ENCODE measurements at places on chromosomes 11 and 22.
A peak's percentile ranks its signal among the peaks of the same experiment; 100 is the strongest.

- no peak for DNase-seq
These were observed 3.6 kb downstream of the SMDT1 start for GRCh38 chr22:42083119-42083518.

DNA sequence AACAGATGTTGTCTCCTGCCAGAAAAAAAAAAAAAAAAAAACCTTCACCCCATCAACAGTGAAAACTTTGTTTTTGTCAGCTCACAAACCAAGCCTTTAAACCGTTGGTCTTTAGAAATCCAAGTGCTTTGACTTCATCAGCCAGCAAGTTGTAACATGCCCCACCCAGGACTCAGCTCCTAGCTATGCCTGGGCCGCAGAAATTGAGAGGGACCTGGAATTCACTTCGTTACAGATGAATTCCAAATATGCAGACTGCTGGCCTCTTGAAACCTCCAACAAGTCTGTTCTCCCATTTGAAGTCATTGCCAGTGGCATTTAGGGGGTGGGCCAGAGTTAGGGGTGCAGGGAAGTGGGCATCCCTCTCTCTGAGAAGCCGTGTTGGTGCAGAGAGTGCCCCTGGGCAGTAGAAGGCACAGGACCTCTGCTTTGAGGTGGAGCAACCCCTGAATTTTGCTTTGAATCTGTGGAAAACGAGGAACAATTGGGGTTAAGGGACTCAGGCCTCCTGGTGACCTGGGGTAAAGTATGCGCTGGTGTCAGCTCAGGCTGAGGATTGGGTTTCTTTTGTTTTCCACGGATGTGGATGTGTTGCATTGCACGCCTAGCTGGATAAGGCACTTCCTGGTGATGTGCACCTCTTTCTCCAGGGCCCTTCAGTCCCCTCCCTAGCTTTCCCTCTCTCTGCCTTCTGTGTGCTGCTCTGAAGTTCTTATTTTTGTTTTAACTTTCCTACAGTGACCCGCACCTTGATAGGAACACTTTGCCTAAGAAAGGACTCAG, 109.5 kb downstream of the DBX1 start:
- no peak for DNase-seq

- DNase-seq: no peak
These were observed 156.8 kb downstream of the MYO18B start for GRCh38 chr22:25898707-25899365.

GRCh38 chr11:31106326-31106725, 263.2 kb downstream of the DCDC1 start:
- DNase-seq: no peak

GRCh38 chr22:22928666-22929380, 41.2 kb downstream of the IGLL5 start:
- no peak for DNase-seq

- no peak for DNase-seq
These were observed 6.4 kb downstream of the MMP12 start for GRCh38 chr11:102868339-102868738.

DNA sequence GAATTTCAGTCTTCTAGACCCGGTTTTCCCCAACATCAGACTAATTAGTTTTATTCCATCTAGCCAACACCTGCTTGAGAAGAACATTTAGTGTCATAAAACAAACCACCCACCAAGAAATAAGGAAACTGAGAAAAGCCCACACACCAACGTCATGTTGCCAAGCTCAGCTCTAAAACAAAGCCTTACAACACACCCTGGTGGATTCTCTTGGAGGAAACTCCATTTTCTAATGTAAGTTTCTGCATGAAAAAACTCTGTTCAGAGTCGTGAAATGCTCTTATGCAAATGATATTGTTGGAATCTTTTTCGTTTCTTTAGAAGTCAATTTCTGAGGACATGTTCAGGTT, 105.0 kb upstream of the RAG2 start:
- no peak for DNase-seq

GRCh38 chr22:32533265-32534111, 58.9 kb downstream of the FBXO7 start:
- DNase-seq: no peak

- DNase-seq: no peak
These were observed 18.6 kb downstream of the CWC15 start for GRCh38 chr11:94954753-94955152.

DNA sequence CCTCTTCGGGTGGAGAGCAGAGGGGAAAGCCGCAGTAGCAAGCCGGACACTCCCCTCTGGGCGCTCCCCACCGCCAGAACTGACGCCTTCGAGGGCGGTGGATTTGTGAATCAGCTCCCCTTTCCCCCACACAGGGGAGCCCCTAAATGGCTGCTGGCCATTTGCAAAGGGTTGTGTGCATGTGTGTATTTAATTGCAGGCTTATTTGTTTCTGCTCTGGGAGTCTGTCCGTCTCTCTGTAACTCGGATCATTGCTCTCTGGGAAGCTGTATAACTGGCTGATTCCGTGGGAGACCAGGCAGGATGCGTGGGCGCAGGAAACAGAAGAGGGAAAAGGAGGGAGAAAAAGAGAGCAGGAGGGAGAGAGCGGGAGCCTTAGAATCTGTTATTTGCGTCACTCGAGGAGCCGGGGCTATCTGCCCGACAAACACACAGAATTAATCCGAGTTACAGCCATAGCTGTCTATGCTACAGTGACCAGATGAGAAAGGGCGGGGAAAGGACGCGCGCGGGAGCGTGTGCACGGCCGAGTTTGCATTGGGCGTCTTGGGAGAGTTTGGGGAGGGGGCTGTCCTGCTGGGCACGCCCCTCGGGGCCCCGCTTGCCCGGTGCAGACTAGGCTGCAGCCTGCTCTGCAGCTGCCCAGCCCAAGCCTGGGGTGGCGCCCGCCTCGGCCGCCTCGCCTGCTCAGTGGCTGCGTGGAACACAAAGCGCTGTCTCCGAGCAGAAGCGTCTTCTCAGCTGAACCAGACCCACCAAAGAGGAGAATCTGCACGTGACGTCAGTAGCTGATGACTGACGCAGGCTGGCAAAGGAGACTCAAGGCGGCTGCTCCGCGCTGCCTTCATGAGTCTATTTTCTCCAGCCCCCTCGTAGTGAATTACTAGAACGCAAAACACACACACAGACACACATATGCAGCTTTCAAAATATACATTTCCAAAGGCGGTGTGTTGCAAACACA, 105.3 kb upstream of the HSD17B12 start:
- DNase-seq: no peak

DNA sequence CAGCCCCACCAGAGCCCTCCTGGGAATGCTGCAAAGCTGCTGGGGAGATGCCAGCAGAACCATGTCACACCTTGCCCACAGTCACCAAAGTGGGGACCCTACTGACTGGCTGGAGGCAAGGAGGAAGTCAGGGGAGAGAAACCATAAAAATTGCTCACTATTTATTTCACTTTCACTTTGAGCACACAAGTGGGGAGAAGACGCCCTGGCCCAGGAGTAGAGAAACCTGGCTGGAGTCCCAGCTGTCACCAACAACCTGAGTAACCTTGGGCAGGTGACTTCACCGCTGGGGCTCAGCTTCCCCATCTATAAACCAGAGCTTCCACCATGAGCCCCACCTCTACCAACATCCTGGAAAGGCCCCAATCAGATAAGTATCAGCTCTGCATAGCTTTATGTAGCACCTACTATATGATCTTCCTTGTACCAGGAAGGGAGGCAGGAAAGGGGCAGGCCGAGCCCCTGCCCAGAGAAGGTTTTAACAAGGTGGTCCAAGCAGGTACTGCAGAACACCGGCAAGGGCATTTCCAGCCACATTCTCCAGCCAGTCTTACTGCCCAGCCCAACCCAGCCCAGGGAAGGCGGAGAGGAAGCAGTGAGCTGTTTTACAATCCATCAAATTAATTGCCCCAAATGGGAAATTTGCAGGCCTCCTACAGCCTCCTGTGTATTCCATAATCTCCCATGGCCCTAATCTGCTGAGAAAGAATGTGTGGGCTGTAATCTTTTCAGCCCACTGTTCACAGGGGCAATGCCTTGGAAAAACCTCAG, 27.6 kb downstream of the PLEKHA7 start:
- DNase-seq: no peak

GRCh38 chr11:78940500-78941225, 366.0 kb upstream of the NARS2 start:
- DNase-seq: no peak

DNA sequence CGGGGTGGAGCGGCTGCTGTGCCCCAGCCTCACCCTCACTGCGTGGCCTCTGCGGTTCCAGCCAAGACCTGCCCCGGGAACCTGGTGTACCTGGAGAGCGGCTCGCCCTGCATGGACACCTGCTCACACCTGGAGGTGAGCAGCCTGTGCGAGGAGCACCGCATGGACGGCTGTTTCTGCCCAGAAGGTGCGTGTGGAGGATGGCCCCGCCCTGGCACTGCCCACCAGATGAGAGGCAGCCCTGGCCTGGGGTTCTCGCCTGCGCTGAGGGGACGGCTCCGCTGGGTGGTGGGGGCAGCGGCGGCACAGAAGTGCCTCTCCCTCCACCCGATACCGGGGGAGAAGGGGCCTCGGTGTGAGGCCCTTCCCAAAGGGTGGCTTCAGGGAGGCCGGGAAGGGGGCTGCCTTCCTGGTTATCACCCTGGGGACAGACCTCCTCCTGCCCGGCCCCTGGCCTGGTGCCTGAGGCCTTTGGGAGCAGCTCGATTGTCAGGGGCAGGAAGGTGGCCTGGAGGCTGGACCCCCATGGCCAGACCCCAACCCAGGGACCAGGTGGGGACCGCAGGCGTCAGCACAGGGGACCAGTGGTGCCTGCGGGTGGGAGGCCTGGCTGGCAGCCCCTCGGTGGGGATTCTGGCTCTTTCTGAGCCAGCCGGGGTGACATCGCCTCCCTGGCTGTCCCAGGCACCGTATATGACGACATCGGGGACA, 7.1 kb downstream of the MUC2 start:
- peak; percentile 36 for DNase-seq

DNA sequence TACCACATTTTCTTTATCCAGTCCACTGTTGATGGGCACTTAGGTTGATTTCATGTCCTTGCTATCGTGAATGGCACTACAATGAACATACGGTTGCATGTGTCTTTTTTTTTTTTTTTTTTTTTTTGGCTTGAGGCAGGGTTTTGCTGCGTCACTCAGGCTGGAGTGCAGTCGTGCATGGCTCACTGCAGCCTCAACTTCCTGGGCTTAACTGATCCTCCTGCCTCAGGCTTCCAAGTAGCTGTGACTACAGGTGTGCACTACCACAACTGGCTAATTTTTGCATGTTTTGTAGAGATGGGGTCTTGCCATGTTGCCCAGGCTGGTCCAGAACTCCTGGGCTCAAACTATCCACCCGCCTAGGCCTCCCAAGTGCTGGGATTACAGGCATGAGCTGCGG, 1.5 kb upstream of the CCDC90B start:
- no peak for DNase-seq

DNA sequence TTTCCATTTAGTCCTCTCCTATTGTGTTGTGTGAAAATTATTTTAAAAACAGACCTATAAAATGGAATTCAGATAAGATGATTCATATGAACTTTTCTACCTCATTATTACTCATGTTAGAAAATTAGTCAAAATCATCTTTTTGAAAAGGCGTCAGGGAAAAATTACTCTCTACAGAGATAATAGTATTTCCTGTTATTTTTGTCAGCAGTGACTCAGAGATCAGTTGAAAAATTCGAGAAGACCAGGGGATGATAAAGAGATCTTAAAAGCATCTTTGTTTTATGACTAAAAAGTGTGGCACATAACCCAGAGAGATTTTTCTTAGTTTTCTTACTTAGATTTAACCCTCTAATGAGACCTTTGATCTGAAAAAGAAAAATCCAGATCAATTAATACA, 157.9 kb upstream of the CARD18 start:
- no peak for DNase-seq

GRCh38 chr11:3036419-3036818, 20.8 kb downstream of the CARS1 start:
- no peak for DNase-seq

DNA sequence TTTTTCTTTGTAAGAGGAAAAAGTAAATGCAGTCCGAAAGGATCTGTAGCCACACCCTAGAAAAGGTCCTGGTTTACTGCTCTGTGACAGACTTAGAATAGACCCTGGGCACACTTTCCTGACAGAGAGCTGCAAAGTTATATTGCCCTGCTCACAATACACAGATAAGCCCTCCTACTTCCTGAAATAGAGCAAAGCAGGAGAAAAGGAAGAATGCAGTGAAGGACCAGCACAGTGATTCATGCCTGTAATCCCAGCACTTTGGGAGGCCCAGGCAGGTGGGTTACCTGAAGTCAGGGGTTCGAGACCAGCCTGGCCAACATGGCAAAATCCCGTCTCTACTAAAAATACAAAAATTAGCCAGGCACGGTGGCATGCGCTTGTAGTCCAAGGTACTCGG, 2.2 kb downstream of the CYB561A3 start:
- no peak for DNase-seq

DNA sequence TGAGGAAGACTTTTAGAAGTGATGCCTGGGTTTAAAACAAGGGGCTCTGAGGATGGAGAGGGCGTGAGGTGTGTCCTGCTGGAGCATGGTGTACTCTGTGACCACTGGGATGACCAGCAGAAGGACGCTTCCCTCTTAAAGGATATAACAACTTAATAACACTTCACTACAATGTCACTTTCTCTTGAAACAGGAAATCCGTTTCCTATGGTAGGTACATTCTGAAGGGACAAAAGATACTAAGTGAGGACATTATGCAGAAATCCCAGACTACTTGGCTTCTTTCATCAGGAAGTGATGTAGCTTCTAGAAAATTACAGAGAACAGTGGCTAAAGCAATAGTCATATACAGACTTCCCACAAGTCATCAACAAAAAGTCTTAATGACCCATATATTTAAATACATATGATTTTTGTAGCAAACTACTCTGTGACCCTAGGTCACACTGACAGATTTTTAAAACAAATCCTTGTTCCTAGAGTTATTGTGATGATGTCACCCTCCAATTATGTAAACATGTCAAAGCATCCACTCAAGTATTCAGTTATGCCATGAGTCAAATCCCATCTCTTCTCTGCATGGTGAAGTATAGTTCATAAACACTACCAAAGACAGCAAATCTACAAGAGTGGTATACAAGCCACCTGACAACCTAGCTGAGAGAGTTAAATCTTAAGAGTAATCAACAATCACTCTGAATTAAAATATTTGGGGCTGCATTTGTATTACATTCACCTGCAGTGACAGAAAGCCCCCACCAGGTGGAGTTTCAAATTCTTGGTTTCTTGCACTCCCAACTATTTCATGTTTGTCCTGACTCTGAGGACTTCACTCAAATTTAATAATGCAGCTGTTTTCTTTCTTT, 32.8 kb downstream of the PITPNB start:
- DNase-seq: no peak

DNA sequence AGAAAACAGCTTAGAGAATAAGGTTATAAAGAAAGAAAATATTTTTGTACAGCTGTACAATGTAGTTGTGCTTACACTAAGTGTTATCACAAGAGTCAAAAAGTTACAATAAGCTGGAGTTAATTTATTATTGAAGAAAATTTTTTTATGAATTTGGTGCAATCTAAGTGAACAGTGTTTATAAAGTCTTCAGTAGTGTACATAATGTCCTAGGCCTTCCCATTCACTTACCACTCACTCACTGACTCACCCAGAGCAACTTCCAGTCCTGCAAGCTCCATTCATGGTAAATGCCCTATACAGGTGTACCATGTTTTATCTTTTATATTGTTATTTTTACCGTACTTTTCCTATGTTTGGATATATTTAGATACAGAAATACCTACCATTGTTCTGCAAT, 34.7 kb downstream of the GDPD4 start:
- DNase-seq: no peak

GRCh38 chr22:36177160-36177559, 16.6 kb upstream of the APOL3 start:
- no peak for DNase-seq

- no peak for DNase-seq
These were observed 30.9 kb downstream of the SLC36A4 start for GRCh38 chr11:93166862-93167261.

- no peak for DNase-seq
These were observed 27.3 kb downstream of the SYT7 start for GRCh38 chr11:61553373-61554171.

All from mesothelial cell of epicardium (in vitro differentiated cells).